ENCODE measurements at places on chromosomes 4 and X.

DNA sequence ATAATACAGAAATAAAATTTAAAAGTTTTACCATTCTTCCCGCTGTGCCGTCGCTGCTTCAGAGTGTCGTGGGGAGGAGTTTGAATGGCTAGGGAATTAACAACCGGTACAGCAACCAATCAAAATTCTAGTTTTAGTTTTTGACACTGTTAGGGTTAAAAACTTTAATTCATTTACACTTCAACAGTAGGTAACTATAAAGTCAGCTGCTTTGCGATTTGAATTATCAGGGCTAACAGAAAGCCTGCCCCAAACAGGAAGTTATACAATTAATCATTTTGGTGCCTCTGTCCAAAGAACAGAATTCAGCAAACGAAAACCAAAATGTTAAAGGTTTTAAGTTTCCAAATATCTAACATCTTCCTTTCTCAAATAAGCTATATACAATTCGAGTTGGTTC is 2.3 kb downstream of the HNRNPD start:
- DNase-seq: no peak

DNA sequence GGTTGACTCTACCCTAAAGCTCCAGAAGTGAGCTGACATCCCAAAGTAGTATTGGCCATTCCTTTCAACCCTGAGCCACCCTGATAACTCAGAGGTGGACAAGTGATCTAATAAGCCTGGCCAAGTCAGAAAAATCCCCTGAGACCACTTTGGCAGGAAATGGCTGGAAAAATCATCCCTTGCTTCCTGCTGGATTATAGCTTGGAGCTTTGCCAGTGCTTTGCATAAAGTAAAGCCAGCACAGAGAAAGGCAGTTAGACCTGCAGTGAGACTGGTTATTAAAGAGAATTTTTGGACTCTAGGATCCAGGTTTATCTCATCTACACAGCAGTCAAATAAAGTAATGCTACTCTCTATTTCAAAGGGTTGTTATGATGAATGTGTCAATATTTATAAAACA is 6.4 kb downstream of the CXCL3 start:
- DNase-seq: no peak

DNA sequence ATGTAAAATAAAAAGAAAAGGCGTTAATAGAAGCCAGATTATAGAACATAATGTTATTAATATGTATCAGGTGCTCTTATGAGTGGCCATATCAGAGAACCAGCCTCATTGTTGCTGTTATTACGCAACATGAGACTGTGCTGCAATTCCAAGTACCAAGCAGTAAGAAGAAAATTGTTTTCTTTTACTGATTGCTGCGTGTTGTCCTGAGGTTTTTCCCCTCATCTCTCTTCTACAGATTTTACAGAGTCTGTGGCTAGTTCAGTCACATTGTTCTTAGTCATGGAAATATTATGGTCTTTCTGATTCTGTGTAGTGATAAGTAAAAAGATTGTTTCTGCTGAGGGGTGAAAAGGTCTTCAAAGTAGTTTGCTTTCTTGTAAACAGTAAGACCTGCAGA is 55.9 kb downstream of the NPNT start:
- no peak for DNase-seq

DNA sequence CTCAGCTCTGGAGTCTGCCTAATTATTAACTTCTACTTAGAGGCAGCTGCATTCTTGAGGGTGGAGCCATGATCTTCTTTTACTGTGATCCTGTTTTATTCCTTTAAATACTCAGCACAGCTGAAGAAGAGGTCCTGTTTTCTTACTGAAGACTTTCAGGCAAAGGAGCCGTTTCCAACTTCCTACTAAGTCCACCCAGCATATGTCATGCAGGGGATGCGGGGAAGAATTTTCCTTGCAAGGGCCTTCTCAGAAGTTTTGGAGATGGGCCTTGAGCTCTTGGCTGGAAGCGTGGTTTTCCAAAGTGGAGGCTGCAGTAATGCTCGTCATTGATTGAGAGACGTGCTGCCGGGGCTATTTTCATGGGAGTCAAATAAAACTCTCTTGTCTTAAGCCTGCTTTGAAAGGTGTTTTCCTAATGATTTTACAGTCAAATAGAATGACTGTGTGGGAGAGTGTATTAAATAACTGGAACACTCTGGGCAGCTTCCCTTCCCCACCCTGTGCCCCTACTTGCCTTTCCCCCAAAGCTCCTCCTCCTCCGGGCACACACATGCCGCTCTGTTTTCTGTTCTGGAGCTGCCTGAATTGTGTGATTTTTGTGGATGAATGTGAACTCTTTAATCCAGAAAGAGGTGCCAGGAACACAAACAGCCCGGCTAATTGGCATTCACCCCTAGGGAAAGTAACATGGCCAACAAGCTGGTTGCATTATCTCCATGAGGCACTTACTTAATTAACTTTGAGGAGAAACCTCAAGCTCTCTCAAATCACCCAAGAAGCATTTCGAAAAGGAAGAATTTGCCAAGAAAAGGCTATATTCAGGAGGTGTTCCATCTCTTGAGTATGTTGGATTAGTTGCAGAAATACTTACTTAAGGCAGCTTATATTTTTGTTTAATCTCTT is 28.1 kb downstream of the FGF2 start:
- no peak for DNase-seq

DNA sequence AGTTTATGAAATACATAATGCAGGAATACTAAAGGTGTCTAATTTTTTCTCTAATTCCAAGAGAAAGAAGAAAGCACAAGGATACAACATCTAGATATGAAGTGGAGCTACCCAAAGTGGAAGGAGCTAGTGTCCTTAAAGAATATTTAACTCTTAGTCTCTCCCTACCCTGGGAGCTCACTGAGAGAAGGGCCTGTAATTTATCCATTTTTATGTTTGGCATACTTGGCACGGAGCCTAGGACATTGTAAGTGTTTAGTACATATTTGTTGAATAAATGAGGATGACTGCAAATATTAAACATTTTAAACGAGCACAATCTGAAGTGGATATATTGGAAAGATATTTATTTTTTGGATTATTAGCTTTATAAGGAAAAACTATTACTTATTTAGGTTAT is 674.8 kb downstream of the IQCM start:
- no peak for DNase-seq

DNA sequence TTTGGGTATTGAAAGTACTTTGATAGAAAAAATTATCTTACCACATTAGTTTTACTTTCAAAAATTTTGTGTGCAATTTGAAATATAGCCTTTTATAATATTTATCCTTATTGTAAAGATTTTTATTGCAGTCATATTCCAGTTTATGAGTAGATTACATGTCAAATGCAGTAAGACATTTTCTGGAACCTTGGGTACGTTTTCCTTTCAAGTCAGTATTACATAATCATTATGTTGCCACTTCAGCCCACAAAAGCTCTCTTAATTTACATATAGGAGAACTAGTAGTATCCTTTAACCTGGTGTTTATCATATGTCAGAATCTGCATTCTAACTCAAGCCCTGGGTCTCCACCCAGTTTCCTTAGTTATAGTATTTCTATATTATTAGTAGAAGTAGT is 98.5 kb downstream of the CENPC start:
- no peak for DNase-seq

- no peak for DNase-seq
Observed at GRCh38 chr4:172709376-172709775, 459.2 kb upstream of the GALNT7 start.

- no peak for DNase-seq
Observed at GRCh38 chr4:185708348-185708747, 103.6 kb downstream of the SORBS2 start.

DNA sequence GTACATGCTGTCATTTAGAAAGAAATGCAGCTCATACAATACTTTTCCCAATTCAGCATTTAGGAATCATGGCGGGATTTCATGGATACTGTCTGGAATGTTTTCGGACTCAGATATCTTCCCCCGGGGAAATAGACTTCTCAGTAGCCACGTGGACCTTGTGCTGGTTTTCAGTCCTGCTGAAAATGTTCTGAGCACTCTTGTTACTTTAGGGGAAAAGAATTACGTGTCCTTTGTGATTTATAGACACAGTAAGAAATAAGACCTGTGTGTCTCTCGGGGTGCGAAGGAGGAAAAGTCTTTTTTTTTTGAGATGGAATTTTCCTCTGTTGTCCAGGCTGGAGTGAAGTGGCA is 3.8 kb downstream of the CD99 start:
- DNase-seq: no peak

- DNase-seq: no peak
Observed at GRCh38 chrX:100381619-100382018, 28.5 kb downstream of the PCDH19 start.

DNA sequence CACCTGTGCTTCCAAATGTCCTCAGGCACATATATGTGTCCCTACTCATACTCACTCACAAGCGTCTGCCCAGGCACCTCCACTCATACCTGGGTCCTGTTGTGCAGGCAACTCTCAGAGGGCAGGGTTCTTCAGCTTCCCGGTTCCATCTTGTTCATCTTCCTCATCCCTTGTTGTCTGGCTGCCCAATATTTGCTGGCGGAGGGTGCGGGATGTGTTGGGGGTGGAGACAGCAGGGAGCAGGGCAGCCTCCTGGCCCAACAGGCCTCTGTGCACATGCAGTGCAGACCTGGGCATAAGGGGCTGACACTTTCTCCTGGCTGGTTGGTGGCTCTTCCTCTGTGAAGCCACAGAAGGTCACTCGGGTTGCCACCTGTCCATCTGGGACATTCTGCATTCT is 32.1 kb downstream of the NBDY start:
- DNase-seq: peak; percentile 40

GRCh38 chrX:107731831-107732502 is 43.6 kb downstream of the TSC22D3 start:
- DNase-seq: no peak

- DNase-seq: no peak
Observed at GRCh38 chrX:63525491-63525890, 174.4 kb upstream of the SPIN4 start.

- DNase-seq: no peak
Observed at GRCh38 chrX:38891641-38892413, 90.6 kb downstream of the MID1IP1 start.

- DNase-seq: no peak
Observed at GRCh38 chr4:70192895-70193294, 2.6 kb upstream of the ODAM start.
